Endothelial cell of coronary artery (primary cell): ENCODE measurements at places on chromosomes 6 and 20. TPM values are rescaled to one million over a fixed set of nuclear protein-coding genes. Genes with fewer than 3 reads are reported as not detected.

TMEM244 gene
- total RNA-seq: not detected in 2 replicates

MPIG6B gene
- not detected in 2 replicates for total RNA-seq

TGM6 gene
- not detected in 2 replicates for total RNA-seq

CAPN11 gene
- total RNA-seq: 0.94 and 1.9 TPM in 2 replicates

HLA-C gene
- total RNA-seq: 215 and 419 TPM in 2 replicates

TSPO2 gene
- not detected in 2 replicates for total RNA-seq

MAN1A1 gene
- 19.2 and 22.7 TPM in 2 replicates for total RNA-seq
